ENCODE measurements at places on chromosomes 3 and 15.
A peak's percentile ranks its signal among the peaks of the same experiment; 100 is the strongest.

- DNase-seq, result peak; percentile 97
These were observed 3.6 kb downstream of the CHDH start for GRCh38 chr3:53842436-53843194.

DNA sequence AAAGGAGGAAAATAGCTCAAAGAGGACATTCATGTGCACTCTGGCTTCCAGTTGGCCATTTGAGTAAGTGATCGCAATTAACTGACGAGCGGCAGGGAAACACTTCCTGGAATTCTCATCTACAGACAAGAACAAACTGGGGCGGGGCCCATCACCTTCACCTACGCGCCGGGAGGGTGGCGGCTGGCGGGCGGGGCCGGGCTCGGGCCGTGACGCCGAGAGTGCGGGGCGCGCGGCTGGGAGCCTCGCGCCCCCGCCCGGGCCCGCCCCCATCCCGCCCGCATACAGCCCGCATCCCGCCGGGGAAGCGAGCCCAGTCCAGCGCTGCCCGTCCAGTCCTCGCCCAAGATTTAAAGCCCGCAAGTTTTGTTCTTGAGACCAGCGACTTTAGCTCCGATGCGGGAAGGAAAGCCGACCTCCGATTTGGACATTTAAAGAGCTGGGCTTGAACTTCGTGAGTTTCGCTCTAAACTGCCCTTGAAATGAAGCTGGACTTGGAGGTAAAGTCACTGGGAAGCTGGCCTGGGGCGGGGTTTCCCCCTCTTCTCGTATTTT is at the start of gene B3GNT5:
Gene B3GNT5 (plus strand): TSS at position 281 of the 555 bp plus-strand sequence. CDS start 16,546 bp downstream, outside the sequence.
- peak; percentile 53 for DNase-seq

- DNase-seq, result no peak
These were observed 21.0 kb upstream of the FGD5 start for GRCh38 chr3:14797731-14798130.

DNA sequence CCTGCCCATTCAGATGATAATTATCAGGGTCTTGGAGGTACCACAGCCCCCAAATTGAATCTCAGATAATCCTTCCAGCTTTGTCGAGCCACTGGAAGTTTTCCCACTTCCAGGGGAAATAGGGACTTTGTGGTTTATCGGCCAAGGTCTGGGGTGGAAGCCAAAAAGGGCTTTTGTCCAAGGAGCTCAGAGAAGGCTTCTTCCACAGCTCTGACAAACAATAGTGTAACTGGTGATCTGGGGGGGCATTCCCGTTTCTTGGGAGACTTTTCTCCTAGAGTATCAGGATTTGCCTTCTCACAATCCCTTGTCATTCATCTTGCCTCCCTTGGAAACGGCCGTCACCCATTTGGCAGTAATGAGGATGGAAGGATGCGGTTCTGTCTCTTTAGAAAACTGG is 18.4 kb downstream of the SRGAP3 start:
- no peak for DNase-seq

- no peak for DNase-seq
These were observed 66.8 kb upstream of the UNC13C start for GRCh38 chr15:53911431-53911830.

Data from renal cortical epithelial cell (primary cell).